Posterior vena cava (tissue), 2 donors: ENCODE measurements at places on chromosomes 13 and 19. TPM values are rescaled to one million over a fixed set of nuclear protein-coding genes. Genes with fewer than 3 reads are reported as not detected.

UQCR11 gene
- total RNA-seq = 252 TPM

DHDH gene
- total RNA-seq = not detected

DNAAF3 gene
- not detected for total RNA-seq

ATP4B gene
- not detected for total RNA-seq

NLRP9 gene
- total RNA-seq = not detected

RFX1 gene
- 7.5 TPM for total RNA-seq

TEX26 gene
- total RNA-seq = 0.56 TPM

KLK14 gene
- total RNA-seq = not detected

- DNase-seq = no peak
Observed at GRCh38 chr19:35868823-35869326, 501 bp downstream of the APLP1 start.

DNA sequence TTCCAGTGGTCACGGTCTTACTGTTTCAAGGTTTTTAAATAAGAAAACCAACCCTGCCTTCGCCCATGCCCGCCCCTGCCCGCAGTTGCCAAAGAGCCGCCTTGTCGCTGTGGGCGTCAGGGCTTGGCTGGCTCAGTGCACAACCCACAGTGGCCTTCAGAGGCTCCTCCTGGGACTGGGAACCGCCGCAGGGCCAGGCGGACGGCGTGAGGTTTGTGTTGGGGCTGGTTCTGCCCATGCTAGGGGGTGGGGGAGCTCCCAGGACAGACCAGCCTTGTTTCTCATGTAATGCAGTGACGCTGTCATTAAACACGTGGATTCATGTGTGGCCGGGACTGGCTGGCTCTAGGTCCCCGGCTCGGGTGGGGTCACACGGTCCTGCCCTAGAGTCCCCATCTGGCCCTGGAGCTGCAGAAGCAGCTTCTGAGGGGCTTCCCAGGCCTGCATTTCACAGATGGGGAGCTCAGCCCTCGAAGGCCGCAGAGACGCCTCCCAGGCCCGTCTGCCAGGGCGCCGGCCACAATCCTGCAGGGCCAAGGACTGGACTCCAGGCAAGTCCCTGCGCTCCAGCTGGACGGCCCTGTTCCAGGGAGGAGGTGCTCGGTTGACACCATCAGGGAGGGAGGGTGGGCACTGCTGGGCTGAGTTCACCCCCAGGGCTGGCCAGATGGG, 2.4 kb upstream of the TEKTIP1 start:
- DNase-seq = no peak

DNA sequence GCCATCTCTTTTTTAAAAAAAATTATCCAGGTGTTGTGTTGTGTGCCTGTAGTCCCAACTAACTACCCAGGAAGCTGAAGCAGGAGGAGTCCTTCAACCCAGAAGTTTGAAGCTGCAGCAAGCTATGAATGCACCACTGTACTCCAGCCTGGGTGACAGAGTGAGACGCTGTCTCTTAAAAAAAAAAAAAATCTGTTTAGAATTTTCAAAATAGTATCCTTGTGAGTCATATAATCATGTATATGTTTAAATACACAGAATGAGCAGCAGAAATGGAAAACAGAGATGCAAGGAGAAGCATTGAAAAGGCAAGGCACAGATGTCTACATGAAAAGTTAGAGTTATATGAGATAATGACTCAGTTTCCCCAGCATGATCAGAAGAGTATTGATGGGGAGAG, 31.2 kb downstream of the SYDE1 start:
- DNase-seq = no peak

- DNase-seq = no peak
Observed at GRCh38 chr13:96238861-96239260, 149.0 kb downstream of the HS6ST3 start.

GRCh38 chr13:100528353-100528752, 60.2 kb downstream of the GGACT start:
- DNase-seq = no peak

DNA sequence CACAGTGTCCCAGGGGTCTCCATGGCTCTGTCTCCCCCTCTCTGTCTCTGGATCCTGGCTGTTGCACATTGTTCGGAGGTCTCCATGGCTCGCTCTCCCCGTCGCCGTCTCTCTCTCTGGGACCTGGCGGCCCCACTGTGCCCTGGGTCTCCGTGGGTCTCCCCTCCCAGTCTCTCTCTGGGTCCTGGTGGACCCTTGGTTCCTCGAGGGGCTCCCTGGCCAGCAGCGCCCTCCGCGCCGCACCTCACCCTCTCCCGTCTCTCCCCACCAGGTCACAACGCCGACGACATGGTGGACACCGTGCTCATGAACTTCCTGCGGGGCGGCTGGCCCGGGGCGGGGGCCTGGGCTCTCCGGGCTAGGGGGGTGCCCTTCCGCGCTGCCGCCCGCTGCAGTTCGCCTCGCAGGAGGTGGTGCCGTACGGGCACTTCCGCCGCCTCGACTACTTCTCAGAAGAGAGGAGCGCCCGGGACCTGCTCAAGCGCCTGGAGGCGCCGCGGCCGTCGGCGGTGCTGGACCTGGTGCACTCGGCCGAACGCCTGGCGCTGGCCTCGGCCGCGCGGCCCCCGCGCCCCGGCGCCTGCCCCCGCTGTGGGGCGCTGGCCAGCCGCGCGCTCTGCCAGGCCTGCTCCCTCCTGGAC, 29.1 kb downstream of the SIGLEC5 start:
- no peak for DNase-seq

GRCh38 chr19:11881151-11881800, 6.3 kb upstream of the ZNF69 start:
- DNase-seq = no peak

- DNase-seq = no peak
Observed at GRCh38 chr13:106108346-106108745, 427.1 kb downstream of the EFNB2 start.

GRCh38 chr13:35514061-35514477, 37.6 kb upstream of the MAB21L1 start:
- DNase-seq = no peak

GRCh38 chr19:13952931-13953531, 722 bp downstream of the DCAF15 start:
- DNase-seq = no peak

- DNase-seq = no peak
Observed at GRCh38 chr19:34513767-34514166, 32.2 kb downstream of the WTIP start.

DNA sequence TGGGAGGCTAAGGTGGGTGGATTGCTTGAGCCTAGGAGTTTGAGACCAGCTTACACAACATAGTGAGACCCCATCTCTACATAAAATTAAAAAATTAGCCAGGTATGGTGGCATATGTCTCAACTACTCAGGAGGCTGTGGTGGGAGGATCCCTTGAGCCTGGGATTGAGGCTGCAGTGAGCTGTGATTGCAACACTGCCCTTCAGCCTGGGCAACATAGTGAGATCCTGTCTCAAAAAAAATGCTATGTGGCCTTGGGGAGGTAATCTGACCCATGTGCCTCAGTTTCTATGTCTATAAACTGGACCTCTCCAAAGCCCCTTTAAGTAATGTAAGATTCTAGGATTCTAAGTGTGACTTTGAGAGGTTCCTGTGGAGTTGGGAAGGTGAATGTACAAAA, 25.2 kb downstream of the ARL11 start:
- no peak for DNase-seq

DNA sequence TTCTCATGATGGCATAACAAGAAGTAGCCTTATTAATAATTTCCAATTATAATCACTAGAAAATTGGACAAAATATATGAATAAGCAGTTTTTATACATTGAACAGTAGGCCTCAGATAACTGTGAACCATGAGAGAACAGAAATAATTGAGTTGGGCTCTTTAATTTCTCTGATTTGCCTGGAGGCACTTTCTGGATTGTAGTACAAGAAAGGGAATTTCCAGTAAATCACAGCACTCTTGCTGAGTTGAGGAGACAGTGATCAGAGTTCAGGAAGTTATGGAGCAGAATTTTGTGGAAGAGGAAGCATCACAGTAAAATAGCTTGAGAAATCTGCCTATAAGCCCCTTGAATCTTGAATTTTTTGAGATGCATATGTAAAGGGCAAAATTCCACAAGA, 216.2 kb downstream of the MAB21L1 start:
- no peak for DNase-seq

- no peak for DNase-seq
Observed at GRCh38 chr13:109874484-109875454, 88.4 kb upstream of the IRS2 start.

GRCh38 chr13:103007427-103007762, 58.8 kb downstream of the SLC10A2 start:
- DNase-seq = no peak
